ENCODE measurements at places on chromosomes 6 and 20.

DNA sequence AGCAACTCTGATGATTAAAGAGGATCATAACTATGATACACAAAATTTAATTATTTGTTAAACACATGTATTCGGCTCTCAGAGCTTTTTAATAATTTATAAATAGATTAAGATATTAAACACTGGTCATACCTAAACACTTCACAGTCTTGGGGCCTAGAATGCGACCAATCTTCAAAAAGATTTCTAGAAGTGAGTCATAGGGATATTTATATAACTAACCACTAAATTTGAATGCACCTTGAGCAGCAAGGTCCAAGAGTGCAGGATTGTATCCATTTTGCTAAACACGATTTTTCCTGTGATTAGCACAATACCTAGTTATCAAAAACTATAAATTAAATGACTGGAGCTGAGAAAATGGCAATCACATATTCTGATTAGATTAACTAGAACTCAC is 709.3 kb downstream of the EPHA7 start:
- DNase-seq = no peak

DNA sequence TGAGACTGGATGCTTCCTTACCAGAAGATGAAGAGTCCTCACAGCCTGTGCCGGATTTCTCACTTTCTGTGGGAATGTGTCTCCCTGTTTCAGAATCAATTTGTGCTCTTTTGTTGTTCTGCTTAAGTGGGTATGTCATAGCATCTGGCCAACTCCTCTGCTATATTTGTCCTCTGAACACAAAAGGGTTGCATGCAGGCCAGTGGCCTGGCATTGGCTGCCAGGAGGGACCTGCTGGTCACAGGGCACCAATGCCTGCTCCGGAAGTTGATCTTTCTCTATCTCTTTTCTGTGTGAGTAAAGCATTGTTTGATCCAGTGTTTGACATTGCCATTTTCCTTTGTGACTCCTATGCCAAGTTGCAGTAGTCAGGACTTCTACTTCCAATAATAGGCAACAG is 47.8 kb downstream of the JARID2 start:
- no peak for DNase-seq

DNA sequence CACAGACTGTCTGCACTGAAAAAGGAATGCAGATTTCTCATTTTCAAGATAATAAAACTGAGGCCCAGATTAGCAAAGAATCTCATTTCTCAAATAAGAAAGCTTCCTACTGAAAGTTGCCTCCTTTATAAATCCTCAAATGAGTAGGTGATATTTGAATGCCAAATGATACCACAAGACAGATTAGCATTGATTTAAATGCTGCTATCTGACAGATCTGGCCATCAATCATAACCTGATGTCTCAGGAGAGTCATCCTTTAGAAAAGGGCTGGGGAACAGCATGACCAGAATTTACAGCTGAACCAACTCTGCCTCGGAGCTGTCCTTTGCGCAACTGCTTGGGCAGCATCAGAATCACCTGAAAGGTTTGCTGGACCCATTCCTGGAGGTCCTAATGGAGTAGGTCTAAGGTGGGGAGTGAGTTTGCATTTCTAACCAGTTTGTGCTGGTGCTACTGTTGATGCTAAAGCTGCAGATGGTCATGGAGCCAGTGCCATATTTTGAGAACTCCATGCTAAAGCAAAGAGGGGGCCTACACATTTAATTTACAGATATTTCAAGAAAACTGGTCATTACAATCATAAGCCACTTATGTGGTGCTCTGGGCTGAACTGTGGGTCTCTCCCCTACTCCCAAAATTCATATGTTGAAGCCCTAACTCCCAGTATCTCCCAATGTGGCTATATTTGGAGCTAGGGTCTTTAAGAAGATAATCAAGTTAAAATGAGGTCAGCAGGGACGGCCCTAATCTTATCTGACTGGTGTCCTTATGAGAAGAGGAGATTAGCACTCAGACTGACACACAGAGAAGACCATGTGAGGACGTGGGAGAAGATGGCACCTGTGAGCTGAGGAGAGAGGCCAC is 295.5 kb upstream of the JARID2 start:
- DNase-seq = no peak

- DNase-seq = no peak
These were observed 34.3 kb downstream of the FNDC1 start for GRCh38 chr6:159203304-159204005.

DNA sequence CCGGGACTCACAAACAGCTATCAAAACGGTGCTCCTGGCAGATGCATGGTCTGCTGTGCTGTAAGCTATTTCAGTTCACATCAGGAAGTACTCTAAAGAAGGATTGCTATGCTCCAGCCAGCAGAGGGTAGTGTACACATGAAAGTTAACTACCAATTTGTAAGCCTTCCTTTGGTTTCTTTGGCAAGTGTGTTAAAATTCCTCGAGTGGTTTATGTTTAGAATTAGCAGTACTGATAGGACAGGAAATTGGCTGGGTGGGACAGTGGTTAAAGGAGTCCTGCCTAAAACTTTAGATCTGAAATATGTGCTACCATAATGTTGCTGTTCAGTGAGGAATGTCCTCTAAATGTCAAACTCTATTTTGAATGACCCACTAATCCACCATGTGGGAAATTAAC is 47.4 kb downstream of the TRMT11 start:
- DNase-seq = no peak

GRCh38 chr6:69820018-69820417 is 23.2 kb upstream of the LMBRD1 start:
- no peak for DNase-seq

DNA sequence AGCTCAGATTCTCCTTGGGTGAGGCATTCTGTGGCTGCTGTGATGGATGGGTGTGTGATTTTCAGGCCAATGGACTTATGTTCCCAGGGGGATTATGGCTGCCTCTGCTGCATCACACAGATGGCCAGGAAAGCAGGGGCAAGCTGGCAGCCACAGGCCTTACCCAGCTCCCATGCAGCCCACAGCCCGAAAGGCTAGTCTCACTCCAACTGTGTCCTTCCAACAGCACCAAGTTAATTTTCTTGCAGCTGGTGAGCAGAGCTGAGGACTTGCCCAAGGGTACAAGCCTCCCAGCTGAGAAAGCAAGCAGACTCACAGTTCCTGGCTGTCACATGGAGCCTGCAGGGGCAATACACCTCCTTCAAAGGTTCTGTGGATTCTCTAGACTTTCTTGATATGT is 155.2 kb upstream of the KHDRBS2 start:
- no peak for DNase-seq

DNA sequence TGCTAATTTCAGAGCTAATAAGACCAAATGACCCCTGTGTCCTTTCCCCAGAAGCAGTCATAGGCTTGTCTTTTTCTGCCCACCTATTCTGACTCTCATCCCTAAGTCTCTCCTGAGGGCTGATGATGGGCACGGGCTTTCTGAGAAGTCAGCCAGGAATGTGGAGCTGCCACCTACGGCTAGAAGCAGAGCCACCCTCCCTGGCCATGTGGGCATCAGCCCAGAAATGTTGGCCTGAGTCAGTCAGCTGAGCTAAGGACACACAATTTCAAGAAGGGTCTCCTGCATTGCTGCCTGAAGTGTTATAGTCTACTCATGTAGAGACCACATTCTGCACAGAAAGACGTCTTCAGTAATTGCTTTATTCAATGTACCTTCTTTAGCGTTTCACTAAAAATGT is 17.1 kb downstream of the MYLIP start:
- no peak for DNase-seq

DNA sequence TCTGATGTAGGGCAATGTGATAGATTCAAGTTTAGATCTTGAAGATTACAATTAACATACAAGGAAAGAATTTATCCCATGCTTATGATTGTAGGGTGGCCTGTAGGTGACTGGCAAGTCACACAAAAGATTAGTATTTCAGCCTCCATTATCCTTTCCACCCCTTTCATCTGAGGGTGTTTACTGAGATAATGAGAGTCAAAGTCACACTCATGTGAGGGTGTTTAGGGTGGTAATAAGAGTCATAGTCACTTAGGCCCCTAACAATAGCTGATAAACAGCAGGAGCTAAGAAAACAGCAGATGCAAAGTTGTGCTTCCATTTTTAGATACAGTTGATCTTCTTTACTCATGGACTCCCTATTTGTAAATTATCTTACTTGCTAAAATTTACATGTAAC is 11.4 kb downstream of the FAM184A start:
- no peak for DNase-seq

- no peak for DNase-seq
These were observed 1.4 kb upstream of the HSP90AB1 start for GRCh38 chr6:44245391-44245911.

DNA sequence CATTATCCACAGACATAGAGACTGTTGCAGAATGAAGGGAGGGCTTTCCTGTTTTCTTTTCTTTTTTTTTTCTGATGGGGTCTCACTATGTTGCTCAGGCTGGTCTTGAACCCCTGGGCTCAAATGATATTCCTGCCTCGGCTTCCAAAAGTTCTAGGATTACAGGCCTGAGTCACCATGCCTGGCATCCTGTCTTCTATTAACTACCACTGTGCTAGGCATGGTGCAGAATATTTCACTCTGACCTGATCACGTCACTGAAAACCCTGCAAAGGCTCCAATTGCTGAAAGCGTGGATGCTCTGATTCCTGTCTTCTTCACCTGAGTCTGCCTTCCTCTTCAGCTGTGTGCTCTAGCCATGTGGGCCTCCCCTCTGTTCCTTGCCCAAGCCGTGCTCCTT is 8.5 kb upstream of the DNMT3B start:
- DNase-seq = no peak

DNA sequence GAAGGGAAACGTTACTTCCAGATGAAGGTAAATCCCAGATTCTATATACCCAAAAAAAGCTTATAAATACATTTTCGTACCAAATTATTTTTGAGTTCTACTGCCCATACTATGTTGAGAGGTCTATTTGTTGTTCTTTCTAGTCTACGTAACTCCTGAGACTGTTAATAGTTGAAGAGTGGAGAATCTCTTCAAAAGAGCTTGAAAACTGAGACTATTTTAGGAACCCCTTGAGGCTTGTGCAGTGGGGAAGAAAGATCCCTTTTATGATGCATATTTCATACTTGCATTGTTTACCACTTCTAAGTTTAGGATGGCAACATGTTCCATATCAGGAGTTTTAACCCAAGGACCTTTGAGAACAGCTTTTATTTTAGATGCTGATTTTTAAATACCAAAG is 245.0 kb downstream of the TMEM242 start:
- no peak for DNase-seq

DNA sequence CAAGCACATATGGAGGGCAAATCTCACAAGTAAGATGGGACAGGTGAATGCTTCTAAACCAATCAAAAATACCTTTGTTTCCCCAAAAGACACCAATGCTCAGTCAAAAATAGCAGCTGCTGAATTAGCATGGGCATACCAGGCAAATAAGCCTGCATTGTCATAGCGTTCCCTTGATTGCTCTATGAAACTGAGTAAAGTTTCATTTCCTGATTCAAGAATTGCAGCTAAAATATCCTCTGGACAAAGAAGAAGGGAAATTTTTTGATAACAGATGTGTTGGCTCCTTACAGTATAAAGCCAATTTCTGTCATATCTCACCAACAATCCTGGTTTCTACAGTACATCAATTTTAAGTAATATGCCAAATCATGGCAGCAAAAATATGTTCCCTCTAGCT is 3.3 kb upstream of the TMEM14A start:
- DNase-seq = no peak

DNA sequence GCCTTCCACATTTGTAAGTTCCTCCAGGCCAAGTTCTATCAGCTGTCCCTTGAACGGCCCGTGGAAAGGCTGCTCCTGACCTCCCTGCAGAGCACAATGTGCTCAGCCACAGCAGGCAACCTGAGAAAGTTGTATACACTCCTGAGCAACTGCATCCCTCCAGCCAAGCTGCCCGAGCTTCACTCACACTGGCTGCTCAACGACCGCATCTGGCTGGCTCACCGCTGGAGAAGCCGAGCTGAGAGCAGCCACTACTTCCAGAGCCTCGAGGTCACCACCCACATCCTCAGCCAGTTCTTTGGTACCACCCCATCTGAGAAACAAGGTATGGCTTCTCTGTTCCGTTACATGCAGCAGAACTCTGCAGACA is 2.1 kb downstream of the ZSWIM1 start:
- no peak for DNase-seq

GRCh38 chr6:43013097-43013842 is 476 bp downstream of the MEA1 start:
- no peak for DNase-seq

GRCh38 chr20:24838546-24839535 is 110.2 kb upstream of the CST7 start:
- DNase-seq = no peak

DNA sequence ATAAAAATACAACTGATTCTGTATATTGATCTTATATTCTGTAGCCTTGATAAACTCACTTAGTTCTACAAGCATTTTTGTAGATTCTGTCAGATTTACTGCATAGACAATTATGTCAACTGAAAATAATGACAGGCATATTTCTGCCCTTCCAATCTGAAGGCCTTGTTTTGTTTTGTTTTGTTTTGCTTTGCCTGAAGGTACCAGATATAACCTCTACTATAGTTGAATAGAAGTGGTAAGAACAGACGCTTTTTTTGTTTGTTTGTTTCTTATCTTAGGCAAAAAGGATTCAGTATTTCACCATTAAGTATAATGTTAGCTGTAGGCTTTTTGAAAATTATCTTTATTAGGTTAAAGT is 64.6 kb upstream of the RSPO3 start:
- no peak for DNase-seq
